ENCODE measurements at places on chromosomes 11 and 22.

DNA sequence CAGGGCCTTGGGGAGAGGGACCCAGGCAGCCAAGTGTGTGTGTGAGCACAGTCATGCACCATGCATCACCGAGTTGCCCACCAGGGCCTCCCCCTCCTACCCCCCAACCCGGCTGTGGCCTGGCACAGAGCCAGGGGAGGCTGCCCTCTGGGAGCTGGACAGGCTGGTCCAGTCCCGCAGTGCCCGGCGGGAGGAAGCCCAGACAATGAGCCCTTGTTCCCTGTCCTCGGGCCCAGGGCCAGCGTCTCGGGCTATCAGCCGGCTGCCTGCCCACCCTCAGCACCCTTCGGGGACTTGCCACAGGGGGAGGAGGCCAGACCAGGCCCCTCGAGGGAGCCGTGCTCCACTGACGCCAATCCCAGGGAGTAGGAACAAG lies 4.5 kb downstream of the LRRC75B start:
- DNase-seq: no peak

GRCh38 chr11:128493570-128493965 lies 93.8 kb downstream of the ETS1 start:
- DNase-seq: no peak

- DNase-seq: no peak
Measured at GRCh38 chr22:30893434-30894370, 74.9 kb downstream of the MORC2 start.

- no peak for DNase-seq
Measured at GRCh38 chr22:24420072-24420976, 7.1 kb upstream of the ADORA2A start.

GRCh38 chr22:18013436-18013835 lies 10.9 kb downstream of the MICAL3 start:
- no peak for DNase-seq

- DNase-seq: no peak
Measured at GRCh38 chr11:125591649-125592304, 875 bp upstream of the STT3A start.

GRCh38 chr22:31929167-31929930 lies 15.0 kb upstream of the YWHAH start:
- DNase-seq: no peak

DNA sequence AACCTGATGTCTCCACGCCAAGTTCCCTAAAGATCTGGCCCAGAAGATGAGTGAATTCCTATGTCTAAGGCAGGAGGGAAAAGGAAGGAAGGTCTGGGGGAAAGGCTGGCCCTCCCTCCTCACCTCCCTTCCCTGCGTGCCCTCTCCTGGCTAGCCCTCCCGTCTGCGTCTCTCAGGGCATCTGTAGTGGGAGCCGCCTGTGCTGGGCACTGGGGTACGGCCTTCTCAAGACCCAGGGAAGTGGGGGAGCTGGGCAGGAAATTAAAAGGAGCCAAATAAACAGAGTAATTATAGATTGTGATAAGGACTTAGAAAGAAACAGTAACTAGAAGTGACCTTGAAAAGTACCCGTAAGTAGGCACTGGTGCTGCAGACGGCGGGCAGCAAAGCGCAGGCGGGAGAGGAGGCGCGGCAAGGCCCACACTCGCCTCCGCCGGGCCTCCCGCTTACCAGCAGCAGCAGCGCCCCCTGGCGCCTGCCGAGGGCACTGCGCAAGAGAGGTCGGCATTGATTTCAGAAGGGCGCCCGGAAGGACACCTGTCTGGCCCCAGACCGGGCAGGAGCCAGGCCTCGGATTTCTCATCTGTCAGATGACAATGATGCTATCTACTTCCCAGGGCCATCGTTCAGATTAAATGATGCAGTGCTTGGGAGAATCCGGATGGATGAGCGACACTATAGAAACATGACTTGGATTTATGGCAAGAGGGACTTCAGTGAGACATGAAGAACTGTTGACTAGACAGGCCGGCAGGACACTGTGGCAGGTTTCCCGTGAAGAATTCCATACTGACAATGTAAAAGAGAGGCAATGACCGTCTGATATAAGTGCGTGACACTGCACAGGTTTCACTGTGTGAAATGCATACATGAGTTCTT lies 7.3 kb downstream of the KCNJ1 start:
- DNase-seq: peak; percentile 29

DNA sequence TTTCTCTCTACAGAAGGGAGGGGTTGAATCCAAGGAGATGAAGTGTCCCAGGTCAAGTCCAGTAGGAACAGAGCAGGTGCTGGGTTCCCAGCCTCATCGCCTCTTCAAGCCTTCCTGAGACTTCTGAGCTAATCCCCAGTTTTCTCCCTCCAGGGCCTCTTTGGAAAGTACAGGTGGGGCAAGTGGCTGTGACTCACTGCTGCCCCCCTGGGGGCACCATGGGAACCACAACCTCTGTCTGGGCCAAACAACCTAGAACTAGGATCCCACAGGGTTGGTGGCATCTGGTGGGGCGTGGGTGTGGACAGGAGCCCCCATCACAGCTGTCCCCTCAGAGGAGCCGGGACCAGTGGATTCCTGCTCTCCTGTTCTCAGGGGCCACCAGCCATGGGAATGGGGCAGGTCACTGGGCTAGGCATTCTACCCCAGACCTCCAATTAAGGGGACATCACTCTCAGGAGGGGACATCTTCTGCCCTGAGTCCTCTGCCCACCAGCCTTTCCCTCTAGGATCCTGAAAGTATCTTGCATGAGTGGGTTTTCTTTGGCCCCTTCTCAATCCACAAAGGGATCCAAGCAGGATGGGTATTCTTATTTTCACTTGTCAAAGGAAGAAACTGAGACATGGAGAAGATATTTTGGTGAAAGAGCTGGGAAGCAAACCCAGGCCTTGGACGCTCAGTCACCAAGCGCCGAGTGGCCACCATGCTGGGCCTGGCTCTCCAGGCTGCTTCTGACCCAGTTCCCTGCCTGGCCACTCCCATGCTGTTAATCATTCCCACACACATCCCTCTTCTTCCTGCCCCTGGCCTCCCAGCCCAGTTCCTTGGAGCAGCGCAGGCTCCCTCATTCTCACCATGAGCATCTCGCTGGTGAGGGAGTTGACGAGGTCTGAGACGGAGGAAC lies 23.8 kb downstream of the LRRC10B start:
- peak; percentile 24 for DNase-seq

DNA sequence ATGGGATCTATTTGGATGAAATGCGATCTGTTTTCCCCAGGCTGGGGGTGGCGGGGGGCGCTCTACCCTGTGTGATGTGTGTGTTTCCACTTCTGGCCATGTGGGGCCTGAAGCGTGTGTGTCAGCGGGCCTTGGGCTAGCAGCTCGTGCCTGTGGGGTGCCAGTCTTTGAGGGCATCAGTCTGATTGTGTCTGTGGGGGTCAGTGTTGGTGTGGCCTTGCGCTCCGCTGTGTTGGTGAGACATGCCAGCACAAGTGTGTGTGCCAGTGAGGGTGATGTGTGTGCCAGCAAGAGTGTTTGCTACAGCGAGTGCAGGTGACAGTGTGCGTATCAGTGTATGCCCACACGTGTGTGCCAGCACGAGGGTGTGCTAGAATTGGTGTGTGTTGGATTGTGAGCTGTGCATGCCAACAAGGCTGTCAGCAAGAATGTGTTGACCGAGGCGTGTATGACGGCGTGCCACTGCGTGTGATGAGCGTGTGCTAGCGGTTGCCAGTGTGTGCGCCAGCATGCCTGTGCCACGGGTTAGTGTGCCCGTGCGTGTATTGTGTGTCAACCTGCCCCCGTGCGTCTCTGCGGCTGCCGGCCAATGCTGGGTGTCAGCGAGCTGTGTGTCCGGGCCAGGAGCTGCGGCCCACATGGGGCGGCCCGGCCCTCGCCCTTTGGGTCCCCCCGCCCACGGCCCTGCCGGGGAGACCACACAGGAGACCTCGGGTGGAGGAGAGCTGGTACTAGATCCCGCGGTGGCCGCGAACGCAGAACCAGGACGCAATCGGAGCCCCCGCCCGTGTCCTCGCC lies 519 bp downstream of the ARRB1 start:
- no peak for DNase-seq

DNA sequence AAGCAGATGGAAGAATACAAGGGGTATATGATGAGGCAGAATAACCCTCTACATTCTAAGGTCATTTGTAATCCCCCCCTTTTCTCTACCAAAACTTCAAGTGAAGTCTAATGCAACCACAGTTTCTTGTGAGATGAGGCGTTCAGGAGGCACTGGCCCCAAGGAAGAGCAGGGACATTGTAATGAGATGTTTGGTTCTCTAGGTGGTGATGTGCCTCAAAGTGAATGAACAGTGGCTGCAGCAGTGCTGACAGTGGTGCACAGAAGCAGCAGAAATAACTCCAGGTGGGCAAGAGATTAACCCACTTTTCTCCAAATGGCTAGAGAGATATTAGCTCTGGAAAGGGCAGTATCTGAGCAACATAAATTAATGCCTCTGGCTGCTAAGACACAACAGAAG lies 33.8 kb downstream of the PDGFD start:
- no peak for DNase-seq

GRCh38 chr11:62402226-62402959 lies 16.4 kb upstream of the SCGB1A1 start:
- DNase-seq: no peak

DNA sequence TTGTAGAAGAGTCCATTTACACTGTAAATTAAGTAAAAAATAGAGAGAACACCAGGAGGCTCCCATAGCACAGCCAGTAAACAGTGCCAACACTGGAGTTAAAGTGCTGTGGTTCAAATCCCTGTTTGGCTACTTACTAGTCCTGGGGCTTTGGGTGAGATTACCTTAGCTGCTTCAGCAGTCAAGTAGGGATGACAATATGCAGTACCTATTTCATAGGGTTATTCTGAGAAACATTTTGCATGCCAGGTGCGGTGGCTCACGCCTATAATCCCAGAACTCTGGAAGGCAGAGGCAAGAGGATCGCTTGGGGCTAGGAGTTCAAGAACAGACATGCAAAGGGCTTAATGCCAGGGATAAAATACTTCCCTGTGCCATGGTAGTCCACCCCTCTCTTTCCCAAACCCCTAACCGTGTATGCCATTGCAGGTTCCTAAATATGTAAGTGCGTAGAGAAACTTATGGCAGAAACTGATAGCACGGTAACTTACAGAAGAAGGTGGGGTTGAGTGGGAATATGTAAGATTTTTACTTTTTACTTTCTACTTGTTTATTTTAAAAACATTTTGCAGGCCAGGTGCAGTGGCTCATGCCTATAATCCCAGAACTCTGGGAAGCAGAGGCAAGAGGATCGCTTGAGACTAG lies 86.4 kb upstream of the PICALM start:
- DNase-seq: no peak

GRCh38 chr11:101717619-101718018 lies 133.8 kb upstream of the TRPC6 start:
- no peak for DNase-seq

GRCh38 chr11:119357074-119357473 lies 10.6 kb upstream of the MFRP start:
- no peak for DNase-seq

GRCh38 chr11:111344032-111344431 lies 35.0 kb downstream of the POU2AF1 start:
- DNase-seq: no peak
